Transverse colon (tissue), 4 donors: ENCODE measurements at places on chromosomes 12 and 14.

DNA sequence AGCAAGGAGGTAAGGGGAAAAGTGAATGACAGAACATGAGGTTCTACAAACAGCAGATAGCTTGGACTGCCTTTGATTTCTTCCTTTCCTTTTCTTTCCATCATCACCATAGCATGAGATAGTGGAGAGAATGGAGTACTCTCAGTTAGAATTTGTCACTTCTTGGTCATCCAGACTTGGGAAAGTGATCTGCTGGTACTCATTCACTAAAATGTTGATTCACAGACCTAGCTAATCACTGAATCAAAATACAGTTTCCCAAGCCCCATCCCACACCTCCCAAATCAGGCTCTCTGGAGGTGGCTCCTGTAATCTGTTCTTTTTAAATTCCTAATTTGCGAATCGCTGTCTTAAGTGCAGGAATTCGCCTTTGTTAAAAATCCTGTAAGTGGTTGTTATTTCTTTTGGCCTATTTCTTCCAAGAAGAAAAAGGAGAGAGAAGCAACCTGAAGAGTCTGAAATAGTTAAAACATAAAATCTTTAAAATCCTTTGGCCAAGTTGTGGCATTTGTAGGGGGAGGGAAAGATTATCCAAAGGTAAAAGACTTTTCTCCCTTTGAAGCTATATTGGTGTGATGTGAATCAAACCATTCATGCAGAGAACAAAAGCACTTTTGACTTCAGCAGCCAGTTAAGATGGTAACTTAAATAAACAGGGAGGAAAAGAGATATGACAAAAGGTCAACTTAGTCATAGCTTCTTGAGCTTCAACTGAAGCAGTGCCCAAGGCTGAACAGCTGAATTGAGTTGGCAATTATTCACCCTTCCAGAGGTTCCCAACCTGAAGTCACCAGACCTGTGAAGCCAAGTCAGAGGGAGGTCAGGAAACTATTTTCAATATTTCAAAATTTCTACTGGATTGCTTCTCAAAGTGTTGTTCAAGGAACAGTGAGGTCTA is 255.1 kb upstream of the KRR1 start:
- DNase-seq, result no peak

- DNase-seq, result peak; percentile 40
These were observed 635 bp downstream of the LTA4H start for GRCh38 chr12:96034621-96035282.

DNA sequence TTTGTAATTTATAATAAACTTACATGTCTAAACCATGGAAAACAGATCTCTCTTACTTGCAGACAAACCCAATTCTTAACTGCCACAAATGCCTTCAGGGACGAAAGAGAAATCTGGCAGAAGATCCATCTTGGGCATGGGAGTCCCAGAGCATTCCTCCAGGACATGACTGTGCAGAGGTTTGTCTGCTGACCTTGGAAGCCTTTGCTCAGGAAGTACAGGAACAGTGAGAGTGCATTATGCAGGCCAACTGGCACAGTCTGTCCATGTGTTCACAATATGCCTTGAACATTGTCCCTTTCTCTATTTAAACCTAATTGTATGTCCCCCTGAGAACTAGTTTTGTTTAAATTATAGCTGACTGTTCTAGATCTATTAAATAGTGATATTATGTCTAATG is 467.1 kb downstream of the ATP23 start:
- DNase-seq, result no peak

DNA sequence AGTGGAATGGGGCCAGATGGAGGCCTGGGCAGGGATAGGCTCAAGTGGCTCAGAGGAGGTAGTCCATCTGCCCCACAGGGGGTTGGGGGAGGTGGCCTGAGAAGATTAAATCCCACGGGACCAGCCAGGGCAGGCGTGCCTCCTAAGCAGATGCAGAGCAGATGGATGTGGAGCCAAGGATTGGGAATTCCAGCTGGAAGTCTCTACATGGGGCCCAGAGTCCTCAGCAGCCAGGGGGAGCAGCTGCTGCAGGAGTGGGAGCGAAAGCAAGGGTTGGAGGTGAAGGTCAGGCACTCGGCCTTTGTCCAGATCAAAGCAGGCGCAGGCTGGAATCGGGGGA is 42.4 kb upstream of the VRK1 start:
- no peak for DNase-seq

- no peak for DNase-seq
These were observed 88.3 kb downstream of the LRRK2 start for GRCh38 chr12:40312982-40313576.

- no peak for DNase-seq
These were observed 114.5 kb upstream of the NPAS3 start for GRCh38 chr14:32824195-32824594.

GRCh38 chr12:4450551-4451112 is 5.0 kb upstream of the FGF6 start:
- no peak for DNase-seq

- no peak for DNase-seq
These were observed 201.2 kb downstream of the DAD1 start for GRCh38 chr14:22387776-22388241.

DNA sequence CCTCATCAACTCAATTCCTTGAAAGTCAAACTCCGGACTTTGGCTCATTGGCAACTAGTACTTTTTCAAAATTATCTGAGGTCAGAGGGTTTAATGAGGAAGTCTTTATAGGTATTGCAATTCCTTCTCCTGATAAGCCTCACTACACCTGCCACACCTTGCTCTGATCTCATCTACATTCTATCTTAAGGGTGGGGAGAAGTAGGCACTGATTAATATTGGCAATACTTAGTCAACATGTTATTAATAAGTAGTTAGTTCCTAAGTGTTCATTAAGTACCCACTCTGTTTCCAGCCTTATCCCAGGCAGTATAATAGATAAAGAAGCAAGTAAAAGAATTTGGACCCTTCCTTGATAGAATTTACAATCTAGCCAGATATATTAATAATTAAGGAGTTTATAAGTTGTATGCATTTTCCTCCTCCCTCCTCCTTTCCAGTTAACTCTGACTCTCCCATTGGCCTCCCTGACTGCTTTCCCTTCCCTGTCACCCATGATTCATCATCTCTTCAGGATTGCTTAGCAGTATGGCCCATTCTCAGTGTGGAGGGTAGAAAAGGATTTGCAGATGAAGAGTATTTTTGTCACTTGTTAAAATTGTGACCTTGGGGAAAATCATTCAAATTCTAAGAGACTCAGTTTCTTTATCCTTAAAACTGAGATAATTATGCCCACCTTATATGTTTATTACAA is 231.0 kb upstream of the ATP2B1 start:
- DNase-seq, result no peak

- peak; percentile 50 for DNase-seq
These were observed 594 bp downstream of the TAMALIN start for GRCh38 chr12:52007158-52007921.

- peak; percentile 58 for DNase-seq
These were observed 256.6 kb upstream of the FOXN3 start for GRCh38 chr14:89673512-89674225.

DNA sequence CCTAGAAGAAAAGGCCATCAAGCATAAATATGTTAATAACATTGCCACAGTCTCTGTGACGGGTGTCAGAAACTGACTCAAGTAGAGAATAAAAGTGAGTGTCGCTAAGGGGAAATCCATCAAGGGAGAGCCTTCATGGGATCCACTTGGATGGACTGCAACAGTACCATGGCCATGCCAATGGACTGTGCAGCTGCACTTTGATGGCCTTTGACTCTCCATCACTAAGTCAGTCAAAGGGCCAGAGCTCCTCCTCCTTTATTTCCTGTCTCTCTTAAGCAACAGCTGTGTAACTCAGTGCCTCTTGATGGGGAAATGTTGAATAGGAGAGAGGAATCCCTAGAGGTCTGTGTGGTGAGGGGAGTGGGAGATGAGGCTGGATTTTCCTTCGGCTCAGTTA is 335.2 kb downstream of the BMP4 start:
- DNase-seq, result no peak

DNA sequence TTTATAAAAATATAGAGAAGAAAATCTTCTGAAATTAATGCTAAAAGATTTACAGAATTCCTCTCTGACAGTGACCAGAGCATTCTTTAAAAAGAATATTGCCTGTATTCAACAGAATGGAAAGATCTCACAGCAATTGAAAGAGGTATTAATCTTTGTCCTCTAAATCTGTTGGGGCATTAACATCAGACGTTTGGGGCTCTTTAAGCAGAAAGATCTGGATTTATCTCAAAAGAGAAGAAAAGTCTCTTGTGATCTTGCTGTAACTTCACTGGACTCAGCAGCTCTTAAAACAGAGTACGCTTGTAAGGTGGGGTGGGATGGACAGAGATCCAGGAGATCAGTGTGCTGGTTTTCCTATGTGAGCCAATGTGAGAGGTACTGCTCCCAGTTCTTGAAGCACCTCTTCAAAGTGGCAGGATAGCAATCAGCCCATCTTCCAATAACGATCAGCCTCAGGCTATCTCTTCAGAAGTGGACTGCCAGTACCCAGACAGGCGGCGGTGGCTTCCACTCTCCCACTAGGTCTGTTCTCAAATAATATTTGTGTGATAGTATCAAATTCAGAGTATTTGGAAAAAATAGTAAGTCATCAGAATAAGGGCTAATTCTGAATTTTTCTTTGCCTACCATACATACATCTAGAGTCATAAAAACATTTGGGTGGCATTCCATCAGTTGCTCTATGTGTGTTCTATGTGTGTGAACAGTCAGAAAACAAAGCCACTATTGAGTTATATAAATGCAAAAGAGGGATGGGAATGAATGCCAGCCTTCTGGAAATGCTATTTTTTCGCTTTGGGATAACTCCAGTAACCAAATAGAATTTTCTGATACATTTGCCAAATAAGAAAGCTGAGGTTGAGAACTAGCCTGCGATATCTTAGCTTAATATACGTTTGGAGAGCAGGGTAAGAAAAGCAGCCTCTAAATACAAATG is 237.4 kb upstream of the RGS6 start:
- no peak for DNase-seq
